COLO829 (cell line): ENCODE measurements at places on chromosomes 7 and 10.

- no peak for DNase-seq
These were observed 24.9 kb downstream of the INSIG1 start for GRCh38 chr7:155322530-155322929.

- DNase-seq: no peak
These were observed 675 bp upstream of the ATE1 start for GRCh38 chr10:121928528-121928884.

GRCh38 chr10:103739039-103739764, 116.2 kb downstream of the SH3PXD2A start:
- DNase-seq: no peak

GRCh38 chr10:32112055-32112454, 55.8 kb upstream of the KIF5B start:
- peak; percentile 66 for DNase-seq

DNA sequence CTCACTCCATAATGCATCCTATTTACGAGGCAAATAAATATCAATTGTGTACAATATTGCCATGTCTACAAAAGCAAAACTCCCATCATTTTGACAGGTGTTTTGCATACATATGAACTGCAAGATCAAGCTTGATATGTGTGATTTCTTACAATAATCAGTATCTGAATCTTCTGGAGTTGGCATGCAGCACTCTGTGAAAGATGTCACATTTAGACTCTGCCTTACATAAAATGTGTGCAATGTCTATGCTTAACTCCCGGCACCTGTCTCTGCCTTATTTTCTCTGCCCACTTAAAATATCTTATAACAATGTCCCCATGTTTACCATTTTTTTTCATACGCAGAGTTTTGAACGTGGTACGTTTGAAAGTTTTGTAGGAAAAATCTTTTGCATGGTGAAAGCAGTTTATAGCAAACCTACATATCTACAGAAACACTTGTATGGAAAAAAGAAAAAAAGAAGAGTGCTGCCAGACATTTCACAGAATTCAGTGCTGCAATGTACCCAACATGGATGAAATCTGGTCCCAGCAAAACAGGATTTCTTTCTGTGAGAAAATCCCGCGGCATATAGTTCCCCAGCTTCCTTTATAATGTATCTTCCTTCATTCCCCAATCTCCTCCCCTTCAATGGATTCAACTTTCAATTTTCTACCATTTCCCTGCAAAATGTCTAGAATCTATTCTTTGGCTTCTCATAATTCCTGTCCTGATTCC, 114.1 kb upstream of the NRP1 start:
- DNase-seq: no peak

DNA sequence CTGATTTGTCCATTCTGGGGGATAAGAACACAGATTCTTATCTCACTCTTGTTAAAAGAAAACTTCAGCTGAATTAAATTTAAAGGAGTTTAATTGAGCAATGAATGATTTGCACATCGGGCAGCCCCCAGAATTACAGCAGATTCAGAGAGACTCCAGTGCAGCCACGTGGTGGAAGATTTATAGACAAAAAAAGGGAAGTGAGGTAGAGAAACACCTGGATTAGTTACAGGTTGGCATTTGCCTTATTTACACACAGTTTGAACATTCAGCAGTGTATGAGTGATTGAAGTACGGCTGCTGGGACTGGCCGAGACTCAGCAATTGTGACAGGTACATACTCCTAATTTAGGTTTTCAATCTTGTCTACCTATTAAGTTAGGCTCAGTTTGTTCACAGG, 46.5 kb upstream of the FAM20C start:
- no peak for DNase-seq

DNA sequence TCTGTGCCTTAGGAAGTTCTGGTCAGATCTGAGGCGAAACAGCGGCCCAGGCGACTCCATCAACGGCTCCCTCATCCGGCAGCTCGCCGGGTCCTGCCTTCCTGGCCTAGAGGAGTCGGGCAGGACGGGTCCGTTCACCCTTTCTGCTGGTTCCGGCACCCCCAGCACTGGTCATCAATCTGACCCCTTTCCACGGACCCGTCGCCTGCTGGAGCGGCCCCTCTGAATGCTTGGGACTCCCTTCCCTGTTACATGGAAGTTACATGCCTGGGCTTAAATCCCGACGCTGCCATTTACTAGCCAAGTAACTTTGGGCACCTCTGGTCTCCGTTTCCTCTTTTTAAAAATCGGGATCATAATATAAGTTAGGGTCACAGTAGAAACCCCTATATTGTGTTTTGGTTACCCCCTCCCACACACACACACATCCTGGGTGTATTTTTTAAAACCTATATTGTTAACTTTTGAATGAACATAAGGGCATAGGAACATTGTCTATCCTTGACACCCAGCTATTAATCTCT, 607 bp upstream of the GGCT start:
- no peak for DNase-seq

- DNase-seq: no peak
These were observed 212.8 kb downstream of the PTN start for GRCh38 chr7:137130751-137131158.

DNA sequence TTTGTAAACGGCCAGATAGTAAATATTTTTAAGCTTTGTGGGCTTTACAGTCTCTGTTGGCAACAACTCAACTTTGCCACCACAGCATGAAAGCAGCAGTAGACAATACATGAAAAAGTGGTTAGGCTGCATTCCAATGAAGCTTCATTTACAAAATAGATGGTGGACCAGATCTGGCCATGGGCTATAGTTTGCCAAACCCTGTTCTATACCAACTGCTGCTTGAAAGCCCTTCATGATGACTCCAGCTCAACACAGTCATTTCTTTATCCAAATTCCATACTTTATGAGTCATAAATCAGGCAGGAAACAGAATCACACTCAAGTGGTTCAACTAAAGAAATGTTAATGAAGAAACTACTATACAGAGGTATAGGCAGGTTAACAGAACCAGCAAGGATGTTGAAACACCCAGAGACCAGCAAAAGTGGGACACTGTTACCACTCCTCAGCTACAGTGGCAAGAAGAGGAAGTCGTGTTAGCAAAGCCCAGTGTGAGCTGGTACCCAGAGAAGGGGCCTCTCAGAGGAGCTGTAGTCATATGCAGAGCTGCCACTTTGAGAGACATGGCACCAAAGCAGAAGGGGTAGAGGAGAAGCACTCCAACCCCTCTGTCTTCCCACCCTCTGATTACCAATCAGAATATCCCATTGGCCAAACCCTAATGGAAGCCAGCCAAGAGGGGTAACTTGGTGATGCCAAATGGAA, 72.5 kb downstream of the PRLHR start:
- DNase-seq: peak; percentile 60

DNA sequence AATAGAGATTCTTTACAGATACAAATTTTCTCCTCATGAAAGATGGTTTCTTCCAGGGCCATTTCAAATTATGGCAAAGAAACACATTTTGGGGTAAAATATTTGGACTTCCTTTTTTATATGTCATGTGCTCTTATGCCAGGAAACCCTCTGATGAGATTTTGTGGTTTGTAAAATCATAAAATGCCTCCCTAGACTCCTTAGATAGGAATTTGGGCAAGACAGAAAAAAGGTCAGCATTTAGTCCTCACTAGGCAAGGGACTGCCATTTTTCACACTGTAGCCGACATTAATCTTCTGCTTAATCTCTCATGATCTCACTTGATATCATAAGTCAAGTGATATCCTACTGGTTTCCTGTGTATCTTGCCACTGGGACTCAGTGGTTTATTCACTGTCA, 286.4 kb downstream of the ARHGAP12 start:
- no peak for DNase-seq

- DNase-seq: no peak
These were observed 3.3 kb downstream of the PRSS1 start for GRCh38 chr7:142752376-142753225.

- peak; percentile 69 for DNase-seq
These were observed 25.5 kb downstream of the GTF2IRD1 start for GRCh38 chr7:74479066-74479781.

DNA sequence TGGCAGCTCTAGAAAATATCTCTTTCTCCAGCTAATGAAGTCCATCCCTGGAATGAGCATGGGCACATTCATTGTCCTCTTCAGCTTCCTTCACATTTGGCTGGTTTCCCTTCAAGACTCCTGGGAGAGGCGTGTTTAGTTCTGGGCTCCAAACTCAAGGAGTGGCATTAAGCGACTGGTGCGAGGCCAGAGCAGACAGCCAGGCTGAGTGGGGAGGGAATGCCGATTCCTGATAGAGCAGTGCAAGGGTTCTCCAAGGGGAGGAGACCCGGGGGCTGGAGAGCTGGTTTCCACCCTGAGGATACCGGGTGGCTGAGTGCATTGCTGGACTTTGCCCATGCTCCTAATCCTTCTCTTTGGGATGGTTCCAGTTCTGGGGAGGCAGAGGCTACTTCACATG, 372.1 kb downstream of the RPS24 start:
- no peak for DNase-seq

GRCh38 chr10:34252111-34252510, 563.0 kb downstream of the PARD3 start:
- DNase-seq: no peak

GRCh38 chr10:70504521-70505358, 26.2 kb downstream of the PALD1 start:
- DNase-seq: no peak

DNA sequence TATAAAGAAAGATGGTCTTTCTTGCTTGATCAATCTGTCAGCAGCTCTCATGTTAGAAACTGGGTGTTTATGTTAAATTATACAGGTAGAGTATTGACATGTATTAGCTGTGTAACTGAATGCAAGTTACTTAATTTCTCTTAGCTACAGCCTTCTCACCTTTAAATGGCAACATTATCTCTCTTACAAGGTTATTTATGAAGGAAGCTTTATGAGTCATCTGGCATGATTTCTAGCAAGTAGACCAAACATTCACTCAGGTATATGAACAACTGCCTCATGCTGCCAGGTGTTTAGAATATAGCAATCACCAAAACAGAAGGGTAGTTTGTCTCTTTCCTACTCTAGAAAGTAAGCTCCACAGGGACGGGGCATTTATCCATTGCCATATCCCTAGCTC, 8.5 kb downstream of the ARL4A start:
- no peak for DNase-seq

DNA sequence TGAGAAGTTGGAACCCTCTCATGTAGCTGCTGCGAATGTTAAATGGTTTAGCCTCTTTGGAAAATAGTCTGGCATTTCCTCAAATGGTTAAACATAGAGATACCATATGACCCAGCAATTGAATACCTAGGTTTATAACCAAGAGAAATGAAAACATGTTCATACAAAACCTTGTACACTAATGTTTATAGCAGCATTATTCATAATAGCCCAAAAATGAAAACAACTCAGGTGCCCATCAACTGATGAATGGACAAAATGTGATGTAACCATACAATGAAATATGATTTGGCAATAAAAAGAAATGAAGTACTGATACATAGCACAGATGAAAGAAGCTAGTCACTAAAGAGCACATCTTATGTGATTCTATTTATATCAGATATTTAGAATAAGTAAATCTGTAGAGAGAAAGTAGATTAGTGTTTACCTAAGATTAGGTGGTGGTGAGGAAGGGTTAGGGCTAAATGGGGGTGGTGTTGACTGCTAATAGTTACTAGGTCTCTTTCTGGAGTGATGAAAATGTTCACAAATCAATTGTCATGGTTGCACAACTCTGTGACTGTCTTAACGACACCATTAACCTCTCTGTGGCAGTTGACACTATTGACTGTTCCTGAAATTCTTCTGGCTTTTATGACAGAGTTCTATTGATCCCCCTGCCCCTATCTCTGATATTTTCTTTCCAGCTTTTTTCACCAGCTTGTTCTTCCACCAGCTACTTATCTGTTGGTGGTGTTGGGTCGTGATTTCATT, 35.2 kb downstream of the VCL start:
- no peak for DNase-seq

- no peak for DNase-seq
These were observed 9.4 kb upstream of the ZC3HAV1 start for GRCh38 chr7:139118805-139119485.

- no peak for DNase-seq
These were observed 272.9 kb upstream of the ZWINT start for GRCh38 chr10:56633876-56634452.

DNA sequence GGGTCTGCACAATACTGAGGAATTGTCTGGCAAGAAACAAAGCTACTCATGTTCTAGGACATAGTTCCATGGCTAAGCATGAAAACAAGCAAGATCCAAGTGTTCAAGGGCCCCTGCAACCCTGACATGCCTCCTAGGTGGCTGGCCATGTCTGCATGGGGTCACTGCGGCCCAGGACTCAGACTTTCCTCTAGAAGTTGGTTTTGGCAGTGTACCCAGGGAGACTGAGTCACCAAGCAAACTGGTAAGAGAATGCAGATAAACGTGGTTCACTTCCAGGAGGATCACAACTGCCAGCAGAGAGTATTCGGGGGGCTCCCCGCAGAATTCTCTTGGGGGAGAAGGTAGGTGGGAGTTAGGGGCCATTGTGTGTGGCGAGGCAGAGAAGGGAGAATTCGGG, 7.4 kb upstream of the PFKFB3 start:
- no peak for DNase-seq

GRCh38 chr7:2261611-2262010, 19.6 kb downstream of the NUDT1 start:
- DNase-seq: no peak

GRCh38 chr10:124996854-124997215, 54.9 kb downstream of the ZRANB1 start:
- no peak for DNase-seq

GRCh38 chr10:75814014-75814413, 382.6 kb downstream of the LRMDA start:
- no peak for DNase-seq

DNA sequence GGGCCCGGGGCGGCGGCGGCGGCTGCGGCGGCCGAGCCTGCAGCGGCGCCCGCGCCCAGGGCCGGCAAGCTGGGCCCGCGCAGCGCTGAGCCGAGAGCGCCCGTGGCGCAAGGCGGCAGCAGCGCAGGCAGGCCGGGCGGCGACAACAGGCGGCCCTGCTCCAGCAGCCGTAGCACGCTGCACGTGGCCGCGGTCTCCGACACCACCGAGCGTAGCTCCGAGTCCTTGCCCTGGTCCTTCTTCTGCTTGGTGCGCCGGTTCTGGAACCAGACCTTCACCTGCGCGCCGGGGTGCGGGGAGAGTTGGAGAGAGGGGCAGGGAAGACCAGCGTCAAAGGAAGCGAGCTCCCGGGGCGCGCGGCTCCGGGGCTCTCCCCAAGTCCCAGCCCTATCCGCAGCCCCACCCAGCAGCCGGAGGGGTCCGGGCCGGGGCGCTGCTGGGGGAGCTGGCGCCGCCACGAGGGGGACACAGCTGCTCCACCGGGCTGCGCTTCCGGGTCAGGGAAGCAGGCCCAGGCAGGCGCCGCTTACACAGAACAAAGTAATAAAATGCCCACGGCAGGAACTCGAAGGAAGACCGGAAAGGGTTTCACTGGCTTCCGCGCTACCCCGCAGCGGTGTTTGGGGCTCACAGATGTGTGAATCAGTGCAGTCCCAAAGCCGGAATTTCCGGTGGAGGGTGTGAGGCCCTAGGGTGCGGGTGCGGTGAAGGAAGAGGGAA, 3.6 kb downstream of the VAX1 start:
- DNase-seq: no peak

GRCh38 chr10:117631276-117632145, 89.0 kb downstream of the EMX2 start:
- no peak for DNase-seq
